H9 (cell line): ENCODE measurements at places on chromosomes 11 and 22. TPM values are rescaled to one million over a fixed set of nuclear protein-coding genes. Genes with fewer than 3 reads are reported as not detected.

GRCh38 chr11:12592283-12592682 is 81.9 kb upstream of the TEAD1 start:
- no peak for DNase-seq
- H3K4me1 ChIP-seq = no peaks in the 10 kb centered on the region; the same call in 1 of the 2 replicates

DNA sequence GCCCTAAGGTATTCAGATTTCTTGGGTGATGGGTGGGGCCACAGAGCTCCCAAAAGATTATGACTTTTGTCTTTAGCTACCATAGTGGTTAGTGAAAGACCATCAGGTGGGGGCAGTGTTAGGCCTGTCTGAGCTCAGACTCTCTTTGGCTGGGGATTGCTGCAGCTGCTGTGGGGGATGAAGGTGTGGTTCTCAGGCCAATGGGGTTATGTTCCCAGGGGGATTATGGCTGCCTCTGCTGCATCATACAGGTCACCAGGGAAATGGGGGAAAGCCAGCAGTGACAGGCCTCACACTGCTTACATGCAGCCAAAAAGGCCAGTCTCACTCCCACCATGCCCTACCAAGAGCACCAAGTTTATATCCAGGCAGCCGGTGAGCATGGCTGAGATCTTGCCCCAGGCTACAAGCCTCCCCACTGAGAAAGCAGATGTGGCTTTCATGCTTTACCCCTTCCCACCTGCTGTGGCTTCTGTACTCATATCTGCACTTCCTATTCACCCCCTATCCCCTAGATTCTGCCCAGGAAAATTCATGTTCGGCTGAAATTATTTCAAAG is 24.8 kb downstream of the CNTF start:
- H3K36me3 ChIP-seq = peaks cover 8% of the 10 kb centered on the region; the same call in 1 of the 3 replicates
- no peak overlapping the region; the same call in 2 of the 3 replicates for H3K4me3 ChIP-seq
- H3K4me1 ChIP-seq = no peaks in the 10 kb centered on the region
- H3K27me3 ChIP-seq = no peaks in the 10 kb centered on the region
- H3K27ac ChIP-seq = no peak overlapping the region

- peaks cover 15% of the 10 kb centered on the region; the same call in 1 of the 2 replicates for H3K27me3 ChIP-seq
- no peak overlapping the region for H3K4me3 ChIP-seq
- H3K4me1 ChIP-seq = no peaks in the 10 kb centered on the region
- H3K36me3 ChIP-seq = no peaks in the 10 kb centered on the region
Observed at GRCh38 chr22:36700711-36701670, 2.6 kb downstream of the CACNG2 start.

GRCh38 chr11:86608251-86608799 is 64.1 kb downstream of the ME3 start:
- H3K4me1 ChIP-seq = peaks cover 3% of the 10 kb centered on the region; the same call in 1 of the 2 replicates
- no peak overlapping the region; the same call in 2 of the 3 replicates for H3K4me3 ChIP-seq
- H3K27me3 ChIP-seq = no peaks in the 10 kb centered on the region
- H3K36me3 ChIP-seq = no peaks in the 10 kb centered on the region

- H3K36me3 ChIP-seq = no peaks in the 10 kb centered on the region; the same call in 2 of the 3 replicates
- no peak for DNase-seq
- H3K27ac ChIP-seq = no peak overlapping the region
Observed at GRCh38 chr11:44946263-44946662, 4.4 kb downstream of the TP53I11 start.

- no peak overlapping the region for H3K4me3 ChIP-seq
- no peaks in the 10 kb centered on the region for H3K36me3 ChIP-seq
- no peaks in the 10 kb centered on the region for H3K27me3 ChIP-seq
- H3K27ac ChIP-seq = no peak overlapping the region
- H3K4me1 ChIP-seq = no peaks in the 10 kb centered on the region
Observed at GRCh38 chr11:60100516-60100915, 12.1 kb downstream of the MS4A2 start.

DNA sequence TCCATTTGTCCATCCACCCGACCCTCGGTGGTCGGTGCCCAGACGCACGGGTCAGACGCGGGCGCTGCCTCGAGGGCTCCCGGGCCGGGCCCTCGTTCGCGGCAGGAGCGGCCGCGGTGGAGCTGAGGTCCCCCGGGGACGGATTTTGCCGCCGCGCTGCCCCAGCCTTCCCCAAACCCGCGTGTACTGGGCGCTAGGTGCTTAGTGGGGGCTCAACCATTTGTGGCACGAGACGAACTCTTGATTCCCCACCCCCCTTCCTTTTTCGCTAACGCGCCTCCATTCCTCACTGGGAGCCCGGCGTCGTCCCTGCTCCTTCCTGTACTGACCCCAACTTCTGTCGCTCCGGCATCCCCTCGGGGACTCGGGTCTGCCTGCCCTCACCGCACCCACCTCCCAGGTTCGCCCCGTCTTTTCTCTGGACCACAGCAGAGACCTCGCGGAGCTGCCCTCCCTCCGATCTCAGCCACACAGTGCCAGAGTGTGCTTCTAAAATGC is 789 bp upstream of the CBX7 start:
- no peak overlapping the region for H3K27ac ChIP-seq
- no peaks in the 10 kb centered on the region for H3K4me1 ChIP-seq
- H3K36me3 ChIP-seq = no peaks in the 10 kb centered on the region
- peak overlapping the region; percentile 70 for H3K4me3 ChIP-seq
- DNase-seq = peak; percentile 34
- H3K27me3 ChIP-seq = peaks cover 5% of the 10 kb centered on the region; the same call in 1 of the 2 replicates

GRCh38 chr11:112260490-112260889 is at the start of gene PLET1:
TSS of gene PLET1 (minus strand) at chr11:112260860. CDS start at chr11:112260589, 271 bp downstream.
- H3K36me3 ChIP-seq = no peaks in the 10 kb centered on the region
- no peaks in the 10 kb centered on the region for H3K4me1 ChIP-seq
- no peak within 1 kb of the TSS for H3K4me3 ChIP-seq
- no peak for DNase-seq

DNA sequence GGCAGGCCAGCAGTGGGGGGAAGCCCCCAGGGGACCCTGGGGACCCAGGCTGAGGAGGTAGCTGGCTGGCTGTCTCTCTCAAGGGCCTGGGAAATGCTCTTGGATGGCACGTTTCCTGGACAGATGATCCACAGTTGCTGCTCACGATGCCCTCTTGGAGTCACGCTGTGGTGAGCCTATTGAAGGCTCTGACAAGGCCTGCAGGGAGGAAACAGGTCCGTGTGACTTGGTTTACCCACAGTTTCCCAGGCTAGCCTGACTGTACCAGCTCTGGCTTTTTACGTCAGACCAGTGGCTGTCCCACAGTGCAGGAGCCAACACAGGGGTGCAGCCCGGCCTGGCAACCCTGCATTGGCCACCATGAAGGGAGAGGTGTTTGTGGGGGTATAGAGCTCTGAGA is 29.2 kb upstream of the PPARA start:
- DNase-seq = no peak
- no peaks in the 10 kb centered on the region for H3K4me1 ChIP-seq
- no peak overlapping the region for H3K4me3 ChIP-seq
- H3K36me3 ChIP-seq = no peaks in the 10 kb centered on the region
- H3K27me3 ChIP-seq = no peaks in the 10 kb centered on the region

DNA sequence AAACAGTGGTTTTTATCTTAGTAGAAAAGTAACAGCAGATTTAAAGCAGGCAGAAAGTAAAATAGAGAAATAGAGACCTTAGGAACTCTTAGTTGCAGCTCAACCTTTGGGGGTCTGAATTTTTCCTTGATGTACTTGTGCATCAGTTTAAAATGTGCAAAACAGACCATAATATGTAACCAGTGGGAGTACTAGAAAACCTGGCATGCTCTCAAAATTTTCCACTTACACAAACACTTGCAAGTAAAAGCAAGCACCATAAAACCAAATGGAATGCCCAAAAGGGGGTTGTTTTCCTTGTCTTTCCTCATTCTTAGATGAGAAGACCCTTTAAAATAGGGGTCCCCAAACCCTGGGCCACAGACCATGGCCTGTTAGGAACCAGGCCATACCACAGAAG is 12.9 kb upstream of the MRGPRE start:
- no peak overlapping the region for H3K27ac ChIP-seq
- DNase-seq = no peak
- H3K36me3 ChIP-seq = peaks cover 6% of the 10 kb centered on the region; the same call in 2 of the 3 replicates
- H3K4me1 ChIP-seq = no peaks in the 10 kb centered on the region

- no peak overlapping the region for H3K4me3 ChIP-seq
- H3K27me3 ChIP-seq = no peaks in the 10 kb centered on the region
- peaks cover 3% of the 10 kb centered on the region; the same call in 1 of the 2 replicates for H3K36me3 ChIP-seq
- DNase-seq = no peak
- no peaks in the 10 kb centered on the region for H3K4me1 ChIP-seq
Observed at GRCh38 chr11:72308226-72309073, 64.5 kb upstream of the PHOX2A start.

DNA sequence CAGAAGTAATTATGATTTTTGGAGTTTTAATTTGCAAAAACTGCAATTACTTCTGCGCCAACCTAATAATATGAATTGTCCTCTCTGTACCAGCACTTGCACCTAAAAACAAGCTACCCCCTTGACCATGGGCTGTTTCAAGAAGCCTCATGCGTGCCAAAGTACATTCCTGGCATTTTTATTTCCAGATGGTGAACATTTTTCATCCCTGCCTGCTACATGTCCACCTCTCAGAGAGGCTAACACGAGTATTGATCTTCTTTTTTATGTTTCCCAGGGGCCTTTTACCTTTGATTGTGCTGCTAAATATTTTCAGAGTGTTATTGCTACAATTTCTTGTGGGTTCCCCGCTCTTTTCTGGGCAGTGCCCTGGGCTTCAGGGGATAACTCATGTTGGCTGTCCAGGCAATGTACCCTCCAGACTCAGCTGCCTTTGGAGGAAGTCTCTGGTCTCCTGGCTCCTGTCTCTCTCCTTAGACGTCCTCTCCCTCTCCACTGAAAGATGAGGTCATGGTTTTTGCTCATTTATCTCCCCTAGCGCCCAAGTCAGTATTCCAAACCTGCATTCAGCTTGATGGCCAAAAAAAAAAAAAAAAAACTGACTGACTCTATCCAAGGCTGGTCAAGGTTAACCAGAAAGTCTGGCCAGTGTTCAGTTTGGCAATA is 86.2 kb upstream of the ASPHD2 start:
- no peak overlapping the region for H3K4me3 ChIP-seq
- no peaks in the 10 kb centered on the region for H3K27me3 ChIP-seq
- no peaks in the 10 kb centered on the region for H3K36me3 ChIP-seq
- no peak for DNase-seq

- peaks cover 13% of the 10 kb centered on the region; the same call in 1 of the 2 replicates for H3K27me3 ChIP-seq
- DNase-seq = peak; percentile 26
- no peaks in the 10 kb centered on the region; the same call in 1 of the 3 replicates for H3K36me3 ChIP-seq
- peak overlapping the region; percentile 93 for H3K4me3 ChIP-seq
- no peaks in the 10 kb centered on the region; the same call in 1 of the 2 replicates for H3K4me1 ChIP-seq
- H3K27ac ChIP-seq = no peak overlapping the region
Observed at GRCh38 chr22:37808294-37808657, 542 bp downstream of the GCAT start.

GRCh38 chr11:119706887-119707286 is 22.1 kb downstream of the NECTIN1 start:
- peaks cover 2% of the 10 kb centered on the region; the same call in 1 of the 2 replicates for H3K4me1 ChIP-seq
- H3K4me3 ChIP-seq = no peak overlapping the region
- H3K27ac ChIP-seq = no peak overlapping the region
- no peak for DNase-seq

GRCh38 chr11:15476371-15476917 is 361.7 kb downstream of the INSC start:
- no peaks in the 10 kb centered on the region for H3K27me3 ChIP-seq
- H3K4me3 ChIP-seq = no peak overlapping the region
- no peaks in the 10 kb centered on the region for H3K36me3 ChIP-seq
- no peak for DNase-seq
- peaks cover 6% of the 10 kb centered on the region for H3K4me1 ChIP-seq

GRCh38 chr11:119481021-119481666 is 58.2 kb upstream of the THY1 start:
- H3K27ac ChIP-seq = no peak overlapping the region
- H3K4me3 ChIP-seq = peak overlapping the region; percentile 53
- no peaks in the 10 kb centered on the region for H3K36me3 ChIP-seq
- H3K4me1 ChIP-seq = no peaks in the 10 kb centered on the region; the same call in 1 of the 2 replicates
- peak; percentile 87 for DNase-seq

- no peak overlapping the region for H3K27ac ChIP-seq
- H3K4me1 ChIP-seq = peaks cover 6% of the 10 kb centered on the region; the same call in 1 of the 2 replicates
- H3K4me3 ChIP-seq = no peak overlapping the region
- no peaks in the 10 kb centered on the region for H3K36me3 ChIP-seq
- no peak for DNase-seq
- no peaks in the 10 kb centered on the region; the same call in 1 of the 2 replicates for H3K27me3 ChIP-seq
Observed at GRCh38 chr11:57571606-57572005, 4.1 kb upstream of the UBE2L6 start.

DNA sequence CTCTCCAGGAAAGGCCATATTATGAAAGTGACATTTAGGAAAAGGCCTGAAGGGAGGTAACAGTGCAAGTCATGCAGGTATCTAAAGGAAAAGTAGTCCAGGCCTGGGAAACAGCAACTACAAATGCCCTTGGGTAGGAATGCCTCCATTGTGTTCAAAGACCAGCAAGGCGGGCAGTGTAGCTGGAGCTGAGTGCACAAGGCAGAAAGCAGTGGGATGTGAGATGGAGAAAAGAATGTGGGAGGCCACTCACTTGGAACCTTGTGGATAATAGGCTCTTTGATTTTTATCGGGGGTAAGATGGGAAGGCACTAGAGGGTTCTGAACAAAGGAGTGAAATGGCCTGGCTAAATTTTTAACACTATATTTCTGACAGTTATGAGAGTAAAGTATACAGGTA is 188.6 kb downstream of the PGR start:
- H3K4me3 ChIP-seq = no peak overlapping the region
- DNase-seq = no peak
- H3K4me1 ChIP-seq = no peaks in the 10 kb centered on the region

DNA sequence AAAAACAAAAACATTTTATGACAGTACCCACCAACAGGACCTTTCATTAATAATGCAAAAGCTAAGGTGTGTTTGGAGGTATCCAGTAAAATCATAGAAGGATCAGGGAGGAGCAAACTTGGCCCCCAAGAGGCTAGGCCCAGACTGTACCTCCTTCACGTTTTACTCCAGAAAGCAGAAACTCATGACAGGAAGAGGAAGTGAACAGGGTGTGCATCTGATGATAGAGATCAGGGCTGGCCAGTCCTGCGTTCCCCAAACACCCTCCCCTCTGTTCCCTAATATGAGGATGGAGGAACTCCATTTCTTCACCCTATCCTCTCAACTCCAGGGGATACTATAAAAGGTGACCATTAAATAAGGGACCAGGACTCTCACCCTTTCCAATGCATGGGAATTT is 10.2 kb upstream of the MS4A12 start:
- H3K4me3 ChIP-seq = no peak overlapping the region
- H3K36me3 ChIP-seq = no peaks in the 10 kb centered on the region
- H3K4me1 ChIP-seq = no peaks in the 10 kb centered on the region
- no peaks in the 10 kb centered on the region for H3K27me3 ChIP-seq
- no peak overlapping the region for H3K27ac ChIP-seq

- no peaks in the 10 kb centered on the region for H3K36me3 ChIP-seq
- peak overlapping the region; percentile 66 for H3K4me3 ChIP-seq
- no peak overlapping the region for H3K27ac ChIP-seq
- no peak for DNase-seq
- H3K27me3 ChIP-seq = peaks cover 5% of the 10 kb centered on the region; the same call in 1 of the 2 replicates
- no peaks in the 10 kb centered on the region; the same call in 1 of the 2 replicates for H3K4me1 ChIP-seq
Observed at GRCh38 chr11:61554172-61554988, 26.5 kb downstream of the SYT7 start.

Gene PHOX2A
- total RNA-seq = 1.1 and 1.4 TPM in 2 replicates

Gene BARX2
- not detected in 2 replicates for total RNA-seq

Gene LRRC74B
- not detected in 2 replicates for total RNA-seq

Gene TUB
- total RNA-seq = 14.8 and 14.9 TPM in 2 replicates

Gene CASP5
- total RNA-seq = not detected in 2 replicates

Gene IGSF22
- 0.35 TPM in 1 of 2 replicates, not detected in the other for total RNA-seq

Gene CSKMT
- 49.2 and 51.5 TPM in 2 replicates for total RNA-seq
